ENCODE measurements at places on chromosomes 2 and 18.

- H3K27me3 ChIP-seq: no peaks in the 10 kb centered on the region
- H3K4me1 ChIP-seq: 0 out of 2 replicates have a peak, but pooled peaks cover 2% of the 10 kb centered on the region
- no peak overlapping the region for H3K4me3 ChIP-seq
- no peak overlapping the region for H3K27ac ChIP-seq
Measured at GRCh38 chr18:42530276-42530675, 575.2 kb downstream of the PIK3C3 start.

DNA sequence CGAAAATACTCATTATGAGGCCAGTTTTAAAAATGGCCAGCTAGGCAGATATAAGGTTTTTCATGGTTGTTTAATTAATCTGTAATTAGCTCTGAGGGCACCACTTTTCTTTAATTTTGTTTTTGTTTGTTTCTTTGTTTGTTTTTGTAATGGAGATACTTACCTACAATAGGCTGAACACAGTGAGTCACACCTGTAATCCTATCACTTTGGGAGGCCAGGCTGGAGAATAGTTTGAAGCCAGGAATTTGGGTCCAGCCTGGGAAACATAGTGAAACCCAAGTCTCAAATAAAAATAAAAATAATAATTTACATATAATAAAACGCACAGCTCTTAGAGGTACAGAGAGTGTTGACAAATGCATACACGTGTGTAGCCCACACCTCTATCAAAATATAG is 56.8 kb upstream of the MSH2 start:
- H3K4me3 ChIP-seq: peak overlapping the region; percentile 76
- DNase-seq: no peak
- peak overlapping the region; percentile 100 for H3K27ac ChIP-seq
- peaks cover 11% of the 10 kb centered on the region for H3K36me3 ChIP-seq
- no peaks in the 10 kb centered on the region for H3K27me3 ChIP-seq
- H3K4me1 ChIP-seq: peaks cover 11% of the 10 kb centered on the region

DNA sequence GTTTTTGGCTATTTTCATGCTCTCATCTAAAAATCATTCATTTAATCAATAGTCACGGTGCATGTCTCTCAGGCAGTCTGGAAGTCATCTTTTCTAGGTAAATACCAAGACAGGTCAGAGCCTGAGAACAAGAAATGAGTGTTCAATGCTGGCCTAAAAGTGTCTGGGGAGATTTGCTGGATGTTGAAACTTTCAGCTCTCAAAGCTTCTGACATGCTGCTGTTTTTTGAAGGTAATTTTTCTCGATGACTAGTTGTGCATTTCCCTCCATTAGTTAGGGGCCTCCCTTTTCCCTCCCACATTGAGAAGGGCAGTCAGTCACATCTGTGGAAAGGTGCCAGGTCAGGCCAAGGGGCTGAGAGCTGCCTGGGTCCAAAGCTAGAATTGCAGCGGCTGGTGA is 115.6 kb downstream of the LPIN1 start:
- H3K4me3 ChIP-seq: no peak overlapping the region
- H3K4me1 ChIP-seq: no peaks in the 10 kb centered on the region
- no peak for DNase-seq
- H3K27me3 ChIP-seq: no peaks in the 10 kb centered on the region
- H3K27ac ChIP-seq: no peak overlapping the region
- peaks cover 32% of the 10 kb centered on the region for H3K36me3 ChIP-seq

GRCh38 chr2:170878066-170878465 is 51.0 kb upstream of the GORASP2 start:
- no peak for DNase-seq
- no peaks in the 10 kb centered on the region for H3K4me1 ChIP-seq
- H3K27ac ChIP-seq: no peak overlapping the region

- H3K36me3 ChIP-seq: no peaks in the 10 kb centered on the region
- peak; percentile 66 for DNase-seq
- H3K4me3 ChIP-seq: no peak overlapping the region
Measured at GRCh38 chr18:48129621-48130082, 199.2 kb upstream of the SMAD2 start.

GRCh38 chr2:24469148-24469650 is 21.9 kb upstream of the NCOA1 start:
- no peaks in the 10 kb centered on the region for H3K27me3 ChIP-seq
- no peak for DNase-seq
- H3K4me3 ChIP-seq: no peak overlapping the region

- H3K27ac ChIP-seq: no peak overlapping the region
- peak overlapping the region; percentile 85 for H3K4me3 ChIP-seq
- no peaks in the 10 kb centered on the region for H3K4me1 ChIP-seq
- peaks cover 16% of the 10 kb centered on the region for H3K36me3 ChIP-seq
- no peak for DNase-seq
- no peaks in the 10 kb centered on the region for H3K27me3 ChIP-seq
Measured at GRCh38 chr18:23137788-23138216, 2.5 kb downstream of the CABLES1 start.

DNA sequence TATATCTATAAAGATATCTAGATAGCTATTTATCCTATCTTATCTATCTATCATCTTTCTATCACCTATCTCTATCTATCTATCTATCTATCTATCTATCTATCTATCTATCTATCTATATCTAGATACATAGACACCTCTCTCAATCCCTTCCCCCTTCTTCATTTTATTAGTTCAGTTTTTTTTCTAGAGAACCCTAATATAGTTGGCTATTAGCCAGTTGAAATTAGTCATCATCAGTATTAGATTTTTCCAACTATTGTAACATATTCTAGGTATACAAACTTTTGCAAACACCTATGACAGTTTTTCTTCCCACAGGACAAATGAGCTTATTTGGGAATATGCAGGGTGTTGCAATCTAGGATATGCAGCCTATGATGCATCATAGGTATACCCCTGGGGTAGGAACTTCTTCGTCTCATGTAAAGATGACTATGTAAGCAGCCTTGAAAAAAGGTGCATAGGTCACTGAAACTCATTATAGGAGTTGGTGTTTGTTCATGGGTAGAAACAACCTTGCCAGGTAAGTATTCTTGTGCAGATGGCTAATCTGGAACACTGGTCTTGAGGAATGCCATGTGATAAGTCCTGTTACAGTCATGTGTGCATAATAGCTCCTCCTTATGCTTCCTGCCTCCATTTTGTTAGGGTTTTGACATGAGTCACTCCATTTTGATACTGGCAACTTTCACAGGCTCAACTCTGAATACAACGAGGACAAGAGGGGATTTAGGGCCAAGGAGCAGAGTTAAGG is 160.7 kb upstream of the ZSWIM2 start:
- no peaks in the 10 kb centered on the region for H3K4me1 ChIP-seq
- H3K4me3 ChIP-seq: no peak overlapping the region
- H3K27me3 ChIP-seq: no peaks in the 10 kb centered on the region
- H3K27ac ChIP-seq: no peak overlapping the region
- no peak for DNase-seq
- no peaks in the 10 kb centered on the region for H3K36me3 ChIP-seq

DNA sequence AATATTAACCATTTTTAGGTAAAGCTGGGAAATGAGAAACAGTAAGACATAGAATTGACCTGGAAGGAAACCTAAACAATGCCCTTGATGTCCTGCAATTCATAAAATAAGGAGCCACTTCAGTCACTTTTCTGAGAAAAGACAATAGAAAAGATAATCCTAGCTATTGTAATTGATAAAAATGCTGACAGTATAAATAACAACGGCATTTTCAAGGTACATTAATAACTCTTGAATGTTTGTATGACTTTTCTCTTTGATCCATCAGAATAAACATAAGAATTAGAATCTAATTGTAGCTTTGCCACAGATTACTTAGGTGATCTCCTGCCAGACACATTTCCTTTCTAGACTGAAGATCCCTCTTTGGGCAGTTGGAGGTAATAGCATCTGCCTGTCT is 719.5 kb downstream of the SLC4A3 start:
- H3K27me3 ChIP-seq: no peaks in the 10 kb centered on the region
- no peaks in the 10 kb centered on the region for H3K4me1 ChIP-seq
- DNase-seq: no peak
- no peaks in the 10 kb centered on the region for H3K36me3 ChIP-seq
- H3K4me3 ChIP-seq: no peak overlapping the region
- no peak overlapping the region for H3K27ac ChIP-seq

DNA sequence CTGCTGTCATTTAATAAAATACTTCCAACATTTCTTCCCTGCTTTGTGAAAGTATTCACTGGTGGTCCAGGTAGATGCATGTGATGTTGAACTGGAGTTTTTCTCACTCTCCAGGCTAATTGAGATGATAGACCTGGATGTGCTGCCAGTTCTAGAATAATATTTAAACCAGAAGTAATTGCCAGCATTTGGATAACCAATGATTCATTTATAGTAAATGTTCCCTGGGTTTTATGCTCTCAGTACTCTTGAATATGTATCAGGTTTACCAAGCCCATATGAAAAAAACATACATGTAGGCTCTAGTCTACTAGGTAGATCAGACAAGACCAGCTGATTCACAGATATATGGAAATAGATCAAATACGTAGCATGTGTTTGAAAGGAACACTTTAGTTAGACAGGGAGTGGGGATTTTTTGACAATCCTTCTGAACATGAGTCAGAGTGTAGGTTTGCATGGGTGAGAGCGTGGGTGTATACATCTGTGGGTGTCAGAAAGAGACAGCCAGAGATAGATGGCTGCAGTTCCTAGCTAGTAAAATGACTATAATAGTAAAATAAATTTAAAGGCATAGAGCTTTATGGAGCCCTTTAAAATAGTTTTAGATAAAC is 115.1 kb downstream of the NAB1 start:
- no peak overlapping the region for H3K4me3 ChIP-seq
- H3K4me1 ChIP-seq: no peaks in the 10 kb centered on the region
- H3K27ac ChIP-seq: no peak overlapping the region
- no peaks in the 10 kb centered on the region for H3K36me3 ChIP-seq
- DNase-seq: no peak

DNA sequence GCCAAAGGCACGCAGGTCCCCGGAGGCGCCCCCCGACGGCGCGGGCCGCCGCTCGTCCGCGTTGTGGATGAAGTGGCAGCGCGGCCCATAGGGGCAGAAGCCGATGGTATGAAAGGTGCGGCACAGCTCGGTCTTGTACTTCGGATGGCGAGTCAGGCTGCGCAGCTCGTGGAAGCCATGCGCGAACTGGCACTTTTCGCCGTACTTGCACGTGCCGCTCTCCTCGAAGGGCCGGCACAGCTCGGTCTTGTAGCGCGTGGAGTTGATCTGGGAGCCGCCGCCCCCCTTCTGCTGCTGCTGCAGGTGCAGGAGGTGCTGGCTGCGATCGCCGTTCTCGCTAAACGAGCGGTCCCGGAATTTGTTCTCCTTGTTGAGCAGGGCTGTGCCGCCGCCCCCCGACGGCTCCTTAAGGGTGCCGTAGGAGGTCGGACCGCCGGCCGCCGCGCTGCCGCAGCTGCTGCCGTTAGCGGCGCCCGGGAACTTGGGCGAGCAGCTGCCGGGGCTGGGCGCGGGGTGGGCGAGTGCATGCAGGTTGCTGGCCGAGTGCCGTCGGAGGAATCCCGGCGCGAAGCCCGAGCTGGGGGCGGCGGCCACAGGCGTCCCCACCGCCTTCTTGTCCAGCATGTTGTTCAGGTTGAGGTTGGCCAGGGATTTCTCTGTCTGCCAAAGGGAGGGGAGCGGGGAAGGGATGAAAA is 1.2 kb downstream of the ZFP36L2 start:
- H3K27ac ChIP-seq: no peak overlapping the region
- peaks cover 3% of the 10 kb centered on the region for H3K4me1 ChIP-seq
- no peaks in the 10 kb centered on the region for H3K27me3 ChIP-seq
- H3K36me3 ChIP-seq: peaks cover 37% of the 10 kb centered on the region
- DNase-seq: peak; percentile 47

DNA sequence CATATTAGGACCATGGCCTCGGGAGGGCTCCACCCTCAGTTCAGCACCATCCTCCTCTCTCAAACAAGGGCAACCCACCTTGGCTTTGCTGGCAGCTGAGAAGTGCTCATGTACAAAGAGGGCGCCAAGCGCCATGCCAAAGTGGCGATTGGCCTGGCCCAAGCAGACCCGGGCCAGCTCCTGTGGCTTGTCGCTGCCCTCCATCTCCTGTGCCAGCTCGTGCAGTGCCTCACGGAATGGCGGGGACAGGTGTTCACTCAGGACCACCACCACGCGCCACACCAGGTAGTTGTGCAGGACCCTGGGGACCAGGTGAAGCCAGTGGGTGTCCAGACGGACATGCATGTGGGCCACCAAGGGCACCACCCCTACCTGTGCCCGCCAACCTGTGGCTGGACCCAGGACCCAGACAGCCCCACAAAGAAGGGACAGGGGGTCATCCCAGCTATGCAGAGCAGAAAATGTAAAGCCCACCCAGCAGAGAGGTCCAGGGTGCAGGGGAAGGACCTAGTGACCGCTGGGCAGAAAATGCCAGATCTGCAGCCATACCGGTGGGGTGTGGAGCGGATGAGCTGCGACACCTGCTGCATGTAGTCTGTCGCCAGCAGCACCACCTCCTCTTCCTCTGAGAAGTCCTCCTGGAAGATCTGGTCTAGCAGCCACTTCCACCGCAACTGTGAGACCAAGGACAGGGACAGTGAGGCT is 3.6 kb downstream of the ECEL1 start:
- DNase-seq: peak; percentile 22
- peak overlapping the region; percentile 16 for H3K4me3 ChIP-seq
- no peak overlapping the region for H3K27ac ChIP-seq
- H3K4me1 ChIP-seq: no peaks in the 10 kb centered on the region

GRCh38 chr2:143885461-143885860 is 634.5 kb downstream of the ZEB2 start:
- H3K4me1 ChIP-seq: no peaks in the 10 kb centered on the region
- DNase-seq: no peak
- H3K27me3 ChIP-seq: no peaks in the 10 kb centered on the region
- H3K36me3 ChIP-seq: no peaks in the 10 kb centered on the region

- H3K4me3 ChIP-seq: no peak overlapping the region
- no peak overlapping the region for H3K27ac ChIP-seq
- H3K27me3 ChIP-seq: no peaks in the 10 kb centered on the region
- H3K36me3 ChIP-seq: no peaks in the 10 kb centered on the region
- DNase-seq: no peak
Measured at GRCh38 chr2:15672961-15673918, 81.6 kb downstream of the DDX1 start.

DNA sequence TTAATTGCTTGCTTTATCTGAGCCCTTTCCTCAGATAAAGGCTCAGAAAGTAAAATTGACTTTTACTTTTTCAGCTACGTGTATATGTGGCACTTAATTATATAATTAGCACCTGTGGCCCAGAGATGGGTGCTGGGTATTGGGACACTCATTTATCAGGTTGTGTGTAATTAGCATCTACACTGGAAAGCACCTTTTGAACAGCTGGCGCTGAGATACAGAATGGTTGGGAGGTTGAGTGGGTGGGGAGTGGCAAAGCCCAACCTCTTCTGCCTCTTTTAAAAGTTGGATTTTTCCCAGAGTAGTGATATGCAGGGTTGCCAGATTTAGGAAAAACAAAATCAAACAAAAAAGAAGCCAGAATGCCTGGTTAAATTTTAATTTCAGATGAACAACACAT is 23.9 kb downstream of the SPTBN1 start:
- DNase-seq: no peak
- H3K4me3 ChIP-seq: no peak overlapping the region
- peaks cover 2% of the 10 kb centered on the region for H3K4me1 ChIP-seq
- H3K27me3 ChIP-seq: no peaks in the 10 kb centered on the region

- H3K4me1 ChIP-seq: peaks cover 5% of the 10 kb centered on the region
- peak overlapping the region; percentile 65 for H3K4me3 ChIP-seq
- no peak overlapping the region for H3K27ac ChIP-seq
Measured at GRCh38 chr2:216693414-216694080, 1.8 kb downstream of the IGFBP5 start.

GRCh38 chr18:56565551-56566345 is 72.6 kb downstream of the TXNL1 start:
- H3K4me1 ChIP-seq: 0 out of 2 replicates have a peak, but pooled peaks cover 2% of the 10 kb centered on the region
- DNase-seq: no peak
- H3K4me3 ChIP-seq: no peak overlapping the region
- no peak overlapping the region for H3K27ac ChIP-seq

Measured in H9 (cell line).